ENCODE measurements at places on chromosomes 5 and 9.

GRCh38 chr5:2143646-2144353 is 261.1 kb upstream of the IRX4 start:
- no peak for DNase-seq

GRCh38 chr9:7983490-7983889 is 183.9 kb upstream of the DMAC1 start:
- DNase-seq, result no peak

DNA sequence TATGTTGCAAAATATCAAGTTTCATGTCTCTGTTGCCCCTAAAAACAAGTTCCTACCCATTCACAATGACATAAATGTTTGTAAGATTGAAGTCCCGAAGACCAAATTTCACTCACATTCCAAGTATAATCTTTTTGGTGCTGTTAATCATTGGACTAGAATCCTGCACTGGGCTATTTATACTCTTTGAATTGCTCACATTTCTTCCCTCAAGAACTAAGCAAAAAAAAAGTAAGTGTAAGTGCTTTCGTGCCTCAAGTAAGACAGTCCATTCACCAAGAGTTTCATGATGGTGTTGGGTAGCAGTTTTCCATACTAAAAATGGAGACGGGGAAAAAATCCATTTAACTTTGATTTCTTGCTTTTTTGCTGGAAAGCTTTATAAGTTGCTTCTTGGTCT is 242.3 kb downstream of the EBF1 start:
- no peak for DNase-seq

DNA sequence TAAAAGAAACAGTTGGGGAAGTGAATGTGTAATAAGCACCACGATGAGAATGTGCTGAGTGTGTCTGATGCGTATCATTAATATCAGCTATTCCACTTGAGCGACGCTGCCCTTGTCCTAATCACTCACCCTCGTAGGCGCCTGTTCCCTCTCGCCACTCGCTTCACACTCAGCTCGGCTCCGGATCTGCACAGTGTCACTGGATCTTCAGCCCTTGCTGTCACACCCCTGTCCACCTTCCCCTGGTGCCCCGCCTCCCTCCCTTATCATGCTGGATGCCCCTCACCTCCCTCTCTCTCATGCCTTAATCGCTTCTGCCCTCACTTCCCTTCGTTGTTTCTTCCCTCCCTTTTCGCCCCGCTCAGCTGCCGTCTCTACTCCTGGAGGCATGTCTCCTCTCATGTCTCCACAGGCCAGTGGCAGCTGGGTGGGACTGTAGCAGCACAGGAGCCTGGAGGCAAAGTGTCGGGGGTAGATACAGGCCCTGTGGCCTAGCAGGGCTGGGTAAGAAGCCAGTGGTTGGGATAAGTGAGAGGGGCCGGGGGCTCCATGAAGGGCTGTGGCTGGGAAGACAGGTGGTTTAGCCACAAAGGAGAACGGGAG is 43.5 kb downstream of the ANKDD1B start:
- DNase-seq, result no peak

DNA sequence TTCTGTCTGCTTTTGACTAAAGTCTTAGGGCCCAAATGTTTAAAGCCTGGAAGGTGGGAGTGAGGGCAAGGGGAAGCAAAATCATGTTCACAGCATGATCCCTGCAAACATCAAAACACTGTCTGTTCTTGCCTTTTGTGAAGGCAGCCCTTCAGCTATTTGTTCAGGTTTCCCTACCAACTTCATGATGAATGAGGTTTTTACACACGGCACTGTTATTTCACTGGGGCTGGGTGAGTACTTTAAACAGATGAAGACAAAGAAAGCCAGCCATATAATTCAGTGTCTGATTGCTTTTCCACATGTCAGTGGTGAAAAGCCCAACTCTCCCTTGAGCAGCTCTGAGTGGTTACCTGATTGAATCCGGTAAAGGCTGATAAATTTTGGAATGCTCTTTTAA is 224.7 kb upstream of the GRAMD2B start:
- DNase-seq, result no peak
